ENCODE measurements at places on chromosomes 6 and 20.

DNA sequence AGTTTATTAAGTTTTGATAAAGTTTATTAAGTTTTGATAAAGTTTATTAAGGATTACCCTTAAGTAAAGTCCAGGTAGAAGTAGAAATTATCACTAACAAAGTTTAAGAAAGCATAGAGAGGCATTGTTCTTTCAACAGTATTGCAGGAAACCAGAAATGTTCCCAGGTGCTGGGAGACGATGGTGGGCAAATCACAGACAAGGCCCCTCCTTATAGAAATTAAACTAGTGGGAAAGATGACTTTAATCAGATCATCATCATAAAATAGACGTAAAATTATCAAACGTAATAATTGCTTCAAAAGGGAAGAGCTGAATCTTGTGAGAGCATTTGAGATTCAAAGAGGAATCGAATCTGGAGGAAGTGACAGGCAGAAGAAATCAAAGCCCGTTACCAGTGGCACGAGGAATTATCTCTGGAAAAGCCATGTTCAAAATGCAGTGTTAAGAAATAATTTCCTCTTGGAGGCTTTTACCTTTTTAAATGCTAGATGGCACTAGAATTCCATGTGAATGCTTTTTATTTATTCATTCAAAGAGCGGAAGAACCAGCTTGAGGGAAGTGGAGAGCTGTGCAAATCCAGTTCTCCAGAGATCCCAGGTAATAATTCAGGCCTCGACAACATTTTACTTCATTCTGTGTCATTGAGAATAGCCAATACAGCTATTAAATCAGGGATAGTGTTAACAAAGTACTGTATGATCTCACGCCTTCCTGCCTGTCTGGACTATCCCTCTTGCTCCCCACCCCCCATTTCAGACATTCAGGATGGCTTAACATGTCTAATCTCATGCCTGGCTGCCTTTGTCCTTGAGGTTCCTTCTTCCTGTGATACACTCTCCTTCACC is 1.0 kb upstream of the APMAP start:
- peak; percentile 26 for DNase-seq

DNA sequence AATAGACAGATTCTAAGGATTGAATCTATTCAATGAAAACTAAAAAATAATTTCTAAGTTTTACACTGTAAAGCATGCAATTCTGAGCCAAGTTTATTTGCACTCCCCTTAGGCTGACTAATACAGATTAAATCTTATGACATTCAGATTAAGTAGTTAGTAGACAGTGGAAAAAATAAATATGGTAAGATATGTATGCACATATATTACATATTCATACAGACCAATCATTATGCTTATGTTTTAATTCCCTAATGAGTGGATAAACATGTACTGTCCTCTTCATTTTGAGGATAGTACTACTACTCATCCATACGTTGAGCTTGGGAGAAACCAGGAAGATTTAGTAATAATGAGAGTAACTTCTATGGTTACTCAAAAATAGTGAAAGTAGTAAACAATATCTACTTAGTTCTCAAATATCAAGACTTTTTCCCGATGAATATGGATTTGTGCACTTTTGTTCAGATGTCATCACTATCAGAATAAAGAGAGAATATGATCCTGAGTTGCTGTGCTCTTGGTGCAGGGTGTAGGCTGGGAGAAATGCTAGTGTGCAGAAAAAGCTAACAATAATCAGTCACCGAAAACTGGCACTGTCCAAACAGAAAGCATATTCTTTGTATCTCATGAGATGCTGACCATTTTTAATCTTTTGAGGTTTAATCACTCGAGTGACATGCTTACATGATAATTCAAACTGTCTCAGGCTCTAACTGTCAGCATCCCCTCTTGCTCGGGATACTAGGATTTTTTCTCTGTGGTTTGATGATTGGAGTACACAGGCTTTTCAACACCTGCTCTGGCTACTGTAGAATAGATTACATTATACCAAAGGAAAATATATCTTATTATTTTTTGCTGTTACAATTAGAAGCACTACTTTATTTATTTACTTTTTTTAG is 111.6 kb downstream of the EPHA7 start:
- no peak for DNase-seq

DNA sequence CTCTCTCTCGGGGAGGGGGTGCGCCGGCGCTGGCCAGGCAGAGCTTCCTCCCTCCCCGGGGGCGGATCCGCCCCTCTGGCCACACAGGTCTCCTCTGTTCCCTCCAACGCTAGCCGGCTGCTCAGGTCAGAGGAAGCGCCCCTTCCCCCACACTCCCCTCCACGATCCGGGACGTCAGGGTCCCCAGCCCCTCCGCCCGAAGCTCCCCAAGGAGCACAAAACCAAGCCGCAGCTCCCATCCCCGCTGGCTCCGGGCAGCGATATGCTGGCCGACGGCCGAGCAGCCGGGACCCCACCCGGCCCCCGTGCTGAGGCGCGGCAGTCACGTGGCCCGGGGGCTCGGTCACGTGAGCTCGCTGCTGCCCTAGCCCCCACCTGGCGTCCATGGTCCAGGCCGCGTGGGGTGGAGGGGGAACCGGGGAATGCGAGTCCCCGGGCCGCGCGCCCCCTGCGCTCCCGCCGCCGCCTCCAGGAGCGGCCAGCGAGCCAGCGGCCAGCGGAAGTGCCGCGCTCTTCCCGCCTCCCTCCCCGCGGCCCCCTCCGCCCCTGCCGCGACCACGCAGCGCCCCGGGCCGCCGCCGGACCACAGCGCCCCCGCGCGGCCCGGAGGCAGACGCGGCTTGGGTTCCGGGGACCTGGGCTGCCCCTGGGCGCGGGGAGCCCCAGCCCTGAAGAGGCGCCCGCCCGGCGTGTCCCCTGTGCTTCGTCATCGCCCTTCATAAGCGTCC is at the start of gene SLC35B2:
SLC35B2 (minus strand) TSS at position 504 of the 728 bp plus-strand sequence; CDS start at position 386, 118 bp downstream.
- DNase-seq = peak; percentile 90

- DNase-seq = peak; percentile 78
Measured at GRCh38 chr6:42136508-42137193, 5.8 kb downstream of the C6orf132 start.

- DNase-seq = peak; percentile 72
Measured at GRCh38 chr20:26209171-26209941, 512.7 kb upstream of the ZNF337 start.

DNA sequence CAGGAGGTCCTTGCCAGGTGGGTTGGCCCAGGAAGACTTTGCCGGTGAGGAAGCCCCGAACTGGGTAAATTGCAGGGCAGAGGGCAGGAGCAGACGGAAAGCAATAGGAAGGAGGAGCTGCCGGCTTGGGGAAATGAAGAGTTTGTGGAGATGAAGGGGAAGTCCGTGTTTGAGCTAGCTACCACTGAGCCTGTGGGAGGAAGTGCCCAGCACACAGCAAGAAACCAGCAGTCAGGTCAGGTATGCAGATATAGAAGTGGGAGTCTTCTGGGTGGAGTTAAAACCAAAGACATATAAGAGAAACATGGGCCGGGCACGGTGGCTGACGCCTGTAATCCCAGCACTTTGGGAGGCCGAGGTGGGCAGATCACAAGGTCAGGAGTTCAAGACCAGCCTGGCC is 34.7 kb downstream of the CD24 start:
- DNase-seq = no peak

GRCh38 chr20:63898882-63899558 is 4.1 kb downstream of the DNAJC5 start:
- DNase-seq = no peak

GRCh38 chr20:3406481-3407039 is 909 bp downstream of the DNAAF9 start:
- peak; percentile 53 for DNase-seq

DNA sequence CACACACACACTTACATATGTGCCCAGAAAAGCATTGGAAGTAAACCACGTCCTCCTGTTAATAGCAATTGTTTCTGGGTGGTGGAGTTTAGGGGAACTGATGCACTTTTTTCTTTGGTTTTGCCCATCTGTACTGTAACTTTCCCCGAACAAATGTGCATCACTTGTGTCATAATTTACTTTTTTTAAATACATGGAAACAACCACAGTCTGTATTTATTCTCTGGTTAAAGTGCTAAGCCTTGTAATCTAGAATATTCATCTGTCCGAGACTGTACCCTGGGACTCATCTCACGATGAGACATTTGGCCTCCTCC is 61.5 kb upstream of the CD93 start:
- DNase-seq = no peak

- DNase-seq = no peak
Measured at GRCh38 chr6:18363746-18364145, 23.4 kb upstream of the RNF144B start.

- no peak for DNase-seq
Measured at GRCh38 chr6:124064317-124065113, 260.9 kb downstream of the NKAIN2 start.

Data from ecto neural progenitor cell (in vitro differentiated cells).